Central memory CD8-positive, alpha-beta T cell (primary cell): ENCODE measurements at places on chromosomes 11 and 22.
A peak's percentile ranks its signal among the peaks of the same experiment; 100 is the strongest.

- no peak for DNase-seq
Measured at GRCh38 chr11:75627906-75628668, 40.8 kb downstream of the MAP6 start.

- DNase-seq = no peak
Measured at GRCh38 chr11:2564008-2564530, 119.3 kb downstream of the KCNQ1 start.

DNA sequence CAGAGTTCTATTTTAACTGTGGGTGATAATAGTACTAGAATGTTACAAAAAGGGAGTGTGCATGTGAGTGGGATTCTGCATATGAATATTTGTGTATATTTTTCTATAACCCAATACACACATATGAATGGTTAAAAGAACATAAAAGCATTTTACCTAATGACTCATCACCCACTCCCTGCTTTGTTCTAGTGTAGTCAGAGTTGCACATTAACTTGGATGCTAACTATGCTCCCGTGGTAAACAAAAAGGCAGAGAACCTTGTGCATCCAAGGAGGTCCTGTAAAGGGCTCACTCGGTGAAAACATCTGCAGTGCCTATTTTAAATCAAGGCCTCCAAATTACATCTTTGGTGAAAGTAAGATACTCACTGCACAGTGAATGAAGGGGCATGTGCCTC, 1289.4 kb downstream of the LRRC4C start:
- no peak for DNase-seq

- no peak for DNase-seq
Measured at GRCh38 chr11:120932305-120932915, 91.5 kb upstream of the TBCEL start.

- DNase-seq = no peak
Measured at GRCh38 chr11:110497231-110497978, 67.7 kb downstream of the FDX1 start.

DNA sequence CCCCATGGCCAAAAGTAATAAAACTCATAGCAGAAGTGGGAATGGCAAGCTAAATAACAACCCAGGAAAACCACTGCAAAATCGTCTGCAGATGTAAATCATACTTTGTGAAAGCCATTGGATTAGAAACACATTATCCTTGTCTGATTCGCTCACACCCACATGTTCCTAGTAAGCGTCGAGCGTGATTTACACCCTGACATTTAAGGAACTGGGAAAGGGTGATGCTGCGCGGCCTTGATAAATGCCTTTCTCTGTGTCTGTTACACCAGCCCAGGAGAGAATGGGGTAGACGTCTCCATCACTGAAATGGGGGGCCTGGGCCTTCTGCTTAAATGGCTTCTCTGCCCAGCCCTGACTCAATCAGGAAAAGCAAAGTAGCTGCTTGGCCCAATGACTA, 162.7 kb downstream of the NTM start:
- DNase-seq = no peak

DNA sequence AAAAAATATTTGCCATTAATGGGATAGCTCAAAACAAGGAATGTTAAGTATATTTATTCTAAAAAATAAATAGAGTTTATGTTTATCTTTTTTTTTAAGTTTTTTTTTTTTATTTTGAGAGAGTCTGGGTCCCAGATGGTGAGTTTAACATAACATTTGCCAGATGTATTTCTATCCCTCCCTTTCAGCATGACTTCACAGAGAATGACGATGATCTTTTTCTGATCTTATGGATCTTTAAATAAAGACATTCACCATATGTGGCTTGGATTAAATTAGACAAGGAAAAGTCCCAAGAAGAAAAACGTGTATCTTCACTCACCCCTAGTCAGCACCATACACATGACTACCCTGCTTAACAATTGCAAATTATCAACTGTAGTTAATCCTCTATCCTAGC, 839.8 kb upstream of the CNTN5 start:
- DNase-seq = no peak

DNA sequence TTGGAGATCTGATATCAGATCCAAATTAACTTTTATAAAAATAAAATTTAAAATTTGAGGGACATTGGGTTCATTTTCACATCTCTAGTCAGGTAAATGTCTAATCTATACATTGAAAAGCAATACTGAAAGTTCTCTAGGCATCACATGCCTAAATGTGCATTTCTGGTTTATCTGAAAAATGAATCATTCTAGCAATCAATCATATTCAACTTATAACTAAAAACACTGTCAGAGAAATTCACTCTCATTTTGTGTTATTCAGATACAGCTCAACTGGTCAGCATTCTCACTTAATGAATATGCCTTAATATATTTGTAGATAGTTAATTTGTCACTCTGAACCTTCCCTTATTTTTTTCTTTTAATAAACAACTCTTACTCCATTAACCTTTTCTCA, 243.2 kb downstream of the CASP12 start:
- no peak for DNase-seq

DNA sequence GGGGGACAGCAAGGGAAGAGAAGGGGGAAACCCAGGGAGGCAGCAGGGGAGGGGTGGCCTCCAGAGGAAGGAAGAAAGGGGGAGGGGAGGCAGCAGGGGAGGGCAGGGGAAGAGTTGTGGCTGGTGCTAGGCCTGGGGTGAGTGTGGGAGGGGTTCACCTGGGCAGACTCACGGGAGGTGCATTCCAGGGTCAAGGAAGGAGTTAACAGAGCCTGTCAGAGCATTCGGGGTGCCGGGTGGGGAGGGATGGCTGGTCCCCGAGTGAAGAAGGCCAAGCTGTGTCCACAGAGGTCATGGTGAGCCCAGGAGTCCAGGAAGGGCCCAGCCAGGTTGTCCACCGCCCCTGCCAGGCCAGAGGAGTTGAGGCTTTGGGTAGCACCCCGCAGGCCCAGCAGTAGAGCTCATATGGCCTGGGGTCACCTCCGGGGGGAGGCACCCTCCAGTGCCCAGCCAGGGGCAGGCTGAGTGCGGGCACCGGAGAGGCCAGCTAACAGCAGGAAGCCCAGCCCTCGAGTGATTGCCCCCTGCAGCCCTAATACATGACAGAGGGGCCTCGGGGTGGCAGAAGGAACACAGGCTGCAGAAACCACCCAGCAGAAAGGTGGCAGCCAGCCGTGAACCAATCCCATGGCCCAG, 31.1 kb upstream of the PPARA start:
- no peak for DNase-seq

- peak; percentile 74 for DNase-seq
Measured at GRCh38 chr22:19730655-19731360, 7.5 kb downstream of the GP1BB start.

- DNase-seq = no peak
Measured at GRCh38 chr22:42062506-42063170, 8.0 kb downstream of the NAGA start.

- no peak for DNase-seq
Measured at GRCh38 chr11:46570790-46571398, 22.9 kb downstream of the AMBRA1 start.

DNA sequence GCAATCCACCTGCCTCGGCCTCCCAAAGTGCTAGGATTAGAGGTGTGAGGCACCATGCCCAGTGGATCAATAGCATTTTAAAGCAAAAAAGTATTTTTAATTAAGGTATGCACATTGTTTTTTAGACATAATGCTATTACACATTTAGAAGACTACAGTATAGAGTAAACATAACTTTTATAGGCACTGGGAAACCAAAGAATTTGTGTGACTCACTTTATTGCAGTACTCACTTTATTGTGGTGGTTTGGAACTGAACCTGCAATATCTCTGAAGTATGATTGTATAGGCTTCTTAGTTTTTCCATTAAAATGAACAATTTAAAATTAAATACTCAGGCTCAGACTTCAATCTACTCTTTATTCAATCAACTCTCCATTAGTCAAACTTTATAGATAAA, 17.5 kb upstream of the CD3E start:
- no peak for DNase-seq

- DNase-seq = peak; percentile 21
Measured at GRCh38 chr11:128776424-128777284, 82.8 kb downstream of the FLI1 start.

DNA sequence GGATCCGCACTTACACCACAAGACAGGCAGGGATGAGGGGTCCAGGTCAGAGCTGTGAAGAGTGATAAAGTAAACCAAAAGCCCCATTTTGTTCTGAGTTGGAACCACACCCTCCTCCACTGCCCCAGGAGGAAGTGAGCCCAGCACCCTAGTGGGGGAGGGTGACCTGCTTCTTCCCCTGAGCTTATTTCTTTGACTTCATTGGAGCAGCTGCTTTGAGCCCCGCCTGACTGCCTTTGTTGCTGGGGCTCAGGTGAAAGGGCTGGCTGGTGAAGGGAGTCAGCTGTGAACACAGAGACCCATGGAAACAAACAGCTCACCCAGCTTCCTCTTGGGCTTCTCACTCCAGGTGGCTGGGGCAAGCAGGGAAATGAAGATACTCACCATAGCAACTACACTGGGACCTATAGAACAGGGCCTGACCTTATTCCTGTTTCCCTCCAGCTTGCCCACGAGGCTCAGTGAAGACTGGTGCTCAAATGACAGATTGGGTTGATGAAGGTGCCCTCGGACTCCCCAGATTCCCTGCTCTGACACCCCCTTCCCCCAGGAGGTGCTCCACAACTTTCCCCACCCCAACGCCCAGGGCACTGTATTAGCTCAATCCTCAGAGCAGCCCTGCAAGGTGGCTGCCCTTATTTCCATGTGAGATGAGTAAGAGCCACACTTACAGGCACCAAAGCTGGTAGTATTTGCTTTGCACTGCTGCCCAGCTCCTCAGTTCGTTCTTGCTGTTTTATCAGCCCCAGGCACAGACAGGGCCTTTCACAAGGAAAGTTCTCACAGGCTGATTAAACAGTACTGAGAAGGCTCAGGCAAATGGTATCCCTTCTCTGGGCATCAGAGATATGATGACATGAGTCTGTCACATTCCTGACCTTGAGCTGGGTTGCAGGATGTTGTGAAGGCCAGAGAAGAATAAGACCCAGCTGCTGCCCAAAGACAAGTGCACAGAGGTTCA, 2.4 kb downstream of the UCP2 start:
- DNase-seq = peak; percentile 81

DNA sequence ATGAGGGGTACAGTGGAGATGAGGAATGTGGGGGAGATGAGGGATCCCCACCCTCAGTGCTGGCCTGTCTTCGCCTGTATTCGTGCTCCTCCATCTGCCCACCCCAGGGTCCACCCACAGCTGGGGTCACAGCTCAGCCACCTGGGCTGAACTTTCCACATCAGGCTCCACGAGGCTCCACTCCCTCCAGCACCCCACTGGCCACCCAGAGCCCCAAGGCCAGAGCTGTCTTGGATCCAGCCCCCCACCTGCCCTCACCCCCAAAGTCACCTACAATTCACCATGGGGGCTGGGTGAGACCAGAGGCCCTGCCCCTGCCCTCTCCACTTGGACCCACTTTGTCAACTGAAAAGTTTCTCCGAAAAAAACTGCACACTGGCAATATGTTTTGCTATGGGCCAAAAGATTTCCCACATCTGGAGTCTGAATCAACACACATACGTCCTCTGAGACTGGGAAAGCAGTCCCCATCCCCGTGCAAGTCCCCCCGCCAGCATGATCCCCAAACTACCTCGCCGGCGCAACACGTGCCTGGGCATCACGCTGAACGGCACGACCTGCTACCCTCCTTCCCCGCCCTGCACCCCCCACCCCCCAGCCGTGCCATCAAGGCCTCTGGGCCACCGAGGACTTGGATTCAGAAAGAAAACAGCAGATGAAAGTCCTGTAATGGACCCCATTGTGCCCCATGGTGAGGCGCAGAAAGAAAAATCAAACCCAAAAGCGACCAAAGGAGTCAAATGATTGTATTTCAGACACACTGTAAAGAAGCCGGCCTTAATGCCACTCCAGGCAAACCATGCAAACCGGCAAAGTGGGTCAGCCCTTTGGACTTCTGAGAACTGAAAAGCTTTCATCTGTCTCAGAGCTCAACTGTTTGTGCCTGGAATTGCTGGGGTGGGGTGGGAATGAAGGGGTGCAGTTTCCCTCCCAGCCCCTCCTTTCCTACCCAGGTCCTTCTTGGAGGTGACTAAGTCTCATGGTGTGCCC, 16.5 kb upstream of the GAL start:
- no peak for DNase-seq

GRCh38 chr11:119192111-119192510, 6.8 kb downstream of the NHERF4 start:
- DNase-seq = no peak
